ENCODE measurements at places on chromosomes 4 and X.

- no peak for DNase-seq
These were observed 87.1 kb upstream of the INPP4B start for GRCh38 chr4:142933207-142933606.

DNA sequence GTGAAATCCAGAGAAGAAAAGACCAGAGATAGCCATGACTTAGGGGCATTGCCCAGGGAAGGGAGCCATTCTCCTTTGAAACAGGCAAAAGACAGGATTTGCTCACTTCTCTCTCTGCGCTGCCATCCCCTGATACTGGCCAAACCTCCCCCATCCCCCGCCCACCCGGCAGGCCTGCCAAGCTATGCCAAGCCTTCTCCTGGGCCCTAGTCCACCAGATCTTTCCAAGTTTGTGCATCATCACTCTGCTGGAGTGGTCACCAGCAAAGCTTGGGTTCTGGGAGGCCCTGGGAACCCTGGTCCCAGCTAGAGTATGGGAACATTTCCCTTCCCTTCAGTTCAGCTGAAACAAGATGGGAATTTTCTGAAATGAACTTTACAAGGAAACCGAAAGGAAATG lies 18.4 kb downstream of the EFNB1 start:
- DNase-seq = no peak

DNA sequence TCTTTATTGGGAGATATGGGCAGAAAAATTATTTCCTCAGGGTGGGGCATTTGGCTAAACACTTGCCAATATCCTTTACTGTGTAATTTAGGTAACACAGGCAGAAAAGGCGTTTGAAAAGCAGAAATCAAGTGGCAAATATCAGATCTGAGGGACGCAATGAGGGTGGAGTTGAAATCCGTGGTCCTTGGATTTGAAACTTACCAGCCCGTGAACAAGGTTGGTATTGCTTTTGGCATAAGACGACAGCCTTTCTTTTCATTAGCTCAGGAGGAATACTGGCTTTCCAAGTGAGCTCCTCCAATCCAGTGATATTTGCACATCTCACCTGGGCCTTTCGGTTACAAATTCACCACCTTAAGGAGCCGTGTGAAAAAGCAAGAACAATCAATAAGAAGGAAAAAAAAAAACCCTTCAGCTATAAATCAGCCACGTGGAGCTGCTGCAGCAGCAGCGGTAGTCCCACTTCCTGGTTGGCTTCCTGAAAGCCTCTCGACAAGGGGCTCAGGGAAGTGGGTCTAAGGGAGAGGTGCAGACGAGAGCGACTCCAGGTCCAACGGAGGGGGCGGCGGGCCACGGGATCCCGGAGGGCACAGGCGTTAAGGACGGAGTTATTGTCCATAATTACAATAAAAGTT lies 734 bp upstream of the GALNT7 start:
- peak; percentile 33 for DNase-seq

DNA sequence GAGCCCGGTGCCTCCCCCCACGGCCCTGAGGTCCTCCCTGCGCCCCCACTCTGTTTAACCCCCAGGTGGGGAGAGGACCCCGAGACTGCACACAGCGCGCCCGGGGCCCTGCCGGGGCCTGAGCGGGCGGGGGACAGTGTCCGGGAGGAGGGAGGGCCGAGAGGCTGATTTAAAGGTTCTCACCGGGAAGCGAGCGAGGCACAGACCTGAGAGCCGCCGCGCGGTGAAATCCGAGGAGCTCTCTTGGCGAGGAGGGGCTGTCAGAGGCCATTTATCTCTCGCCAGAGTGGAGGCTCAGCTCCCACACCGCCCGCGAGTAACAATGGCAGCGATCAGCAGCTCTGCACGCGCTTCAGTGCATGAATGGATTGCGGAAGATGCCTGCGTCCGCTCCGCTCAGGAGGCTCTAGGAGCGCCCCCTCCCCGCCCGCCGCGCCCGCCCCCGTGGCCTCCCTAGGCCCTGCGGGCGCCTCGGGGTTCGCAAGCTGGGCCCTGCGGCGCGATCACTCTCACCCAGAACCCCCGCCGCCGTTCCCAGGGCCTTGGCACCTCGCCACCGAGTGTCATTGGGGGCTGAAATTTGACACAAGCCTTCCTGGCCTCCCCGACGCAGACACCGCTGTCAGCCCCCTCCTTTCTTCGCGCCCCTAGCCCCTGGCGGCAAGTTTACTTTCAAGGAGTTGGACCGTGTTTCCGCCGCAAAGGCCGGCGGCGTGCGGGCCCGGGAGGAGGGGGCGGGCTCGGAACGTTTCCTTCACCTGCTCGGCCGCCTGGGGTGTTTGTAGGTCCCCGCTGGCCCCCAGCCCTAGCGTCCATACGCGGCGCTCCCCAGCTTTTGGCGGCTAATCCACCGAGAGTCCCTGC lies 48.7 kb upstream of the BCOR start:
- no peak for DNase-seq

GRCh38 chrX:103789004-103789403 lies 12.4 kb downstream of the PLP1 start:
- DNase-seq = no peak

GRCh38 chr4:185204238-185204910 lies 574 bp upstream of the CFAP97 start:
- no peak for DNase-seq

- no peak for DNase-seq
These were observed 30.0 kb upstream of the FGG start for GRCh38 chr4:154642373-154643009.

DNA sequence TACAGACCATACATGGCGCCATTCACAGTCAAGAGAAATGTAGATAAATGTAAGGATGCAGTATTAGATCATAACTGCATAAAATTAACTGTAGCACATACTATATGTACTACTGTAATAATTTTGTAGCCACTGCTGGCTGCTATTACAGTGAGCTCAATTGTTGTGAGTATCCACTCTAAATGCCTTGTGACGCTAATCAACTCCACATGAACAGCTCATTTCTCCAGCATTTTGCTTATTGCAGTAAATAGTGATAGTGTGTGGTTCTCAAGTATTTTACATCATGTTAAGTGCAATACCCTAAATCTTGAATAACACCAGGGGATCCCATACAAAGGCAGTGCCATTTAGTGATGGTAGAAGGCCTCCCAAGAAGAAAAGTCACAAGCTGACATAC lies 21.2 kb downstream of the FGFBP1 start:
- no peak for DNase-seq

DNA sequence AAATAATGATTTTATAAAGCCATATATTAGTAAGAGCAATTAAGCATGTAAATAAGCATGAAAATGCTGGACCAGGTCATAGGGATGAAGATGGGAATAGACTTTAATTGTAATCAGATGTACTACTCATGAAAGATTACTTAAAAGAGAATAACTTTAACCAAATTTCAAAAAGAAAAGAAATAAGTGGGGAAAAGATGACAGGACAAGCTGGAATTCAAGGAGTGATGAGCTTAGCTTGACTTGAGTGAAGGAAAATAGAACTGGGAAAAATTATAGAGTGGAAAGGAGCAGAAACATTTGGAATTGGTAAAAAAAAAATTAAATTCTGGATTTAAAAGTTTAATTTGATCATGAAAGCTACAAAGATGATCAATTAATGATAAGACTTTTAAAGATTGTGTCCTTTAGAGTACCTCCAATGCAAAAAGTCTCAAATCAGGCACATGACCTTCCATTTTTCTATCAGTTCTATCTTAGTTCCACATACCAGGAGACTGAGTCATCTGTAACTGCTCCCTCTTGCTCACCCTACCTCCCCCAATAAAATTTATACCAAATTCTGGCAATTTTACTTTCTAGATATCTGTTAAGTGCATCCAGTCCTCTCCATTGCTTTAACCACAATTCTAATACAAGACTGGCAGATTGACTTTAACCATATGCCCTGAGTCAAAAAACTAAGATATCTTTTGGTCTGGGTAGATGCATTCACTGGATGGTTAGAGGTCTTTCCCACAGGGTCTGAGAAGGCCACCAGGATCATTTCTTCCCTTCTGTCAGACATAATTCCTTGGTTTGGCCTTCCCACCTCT lies 56.4 kb upstream of the SLIT2 start:
- DNase-seq = no peak

- no peak for DNase-seq
These were observed 128.7 kb downstream of the MID1IP1 start for GRCh38 chrX:38929966-38930421.

GRCh38 chr4:53478671-53479456 lies 101.4 kb downstream of the FIP1L1 start:
- DNase-seq = no peak

DNA sequence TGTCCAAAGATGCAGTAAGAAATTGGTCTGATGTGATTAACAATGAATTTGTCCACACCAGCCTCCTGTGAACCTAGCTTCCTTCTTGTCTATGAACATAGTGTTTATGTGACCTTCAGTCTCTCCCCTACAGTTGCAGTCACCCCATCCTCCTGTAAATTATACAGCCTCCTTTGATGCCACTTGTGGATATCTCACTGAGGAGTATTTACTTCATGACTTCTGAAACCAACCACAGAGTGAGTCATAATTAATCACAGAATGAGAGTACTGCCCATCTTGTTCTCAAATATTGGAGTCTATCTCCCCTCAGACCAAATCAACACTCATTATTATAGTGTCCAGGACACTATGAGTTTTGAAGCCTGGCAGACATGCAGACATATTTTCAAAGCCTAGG lies 27.3 kb upstream of the XAGE2 start:
- no peak for DNase-seq

GRCh38 chrX:3250966-3251365 lies 95.5 kb downstream of the MXRA5 start:
- no peak for DNase-seq

- no peak for DNase-seq
These were observed 92.7 kb downstream of the TBL1X start for GRCh38 chrX:9557521-9557920.

DNA sequence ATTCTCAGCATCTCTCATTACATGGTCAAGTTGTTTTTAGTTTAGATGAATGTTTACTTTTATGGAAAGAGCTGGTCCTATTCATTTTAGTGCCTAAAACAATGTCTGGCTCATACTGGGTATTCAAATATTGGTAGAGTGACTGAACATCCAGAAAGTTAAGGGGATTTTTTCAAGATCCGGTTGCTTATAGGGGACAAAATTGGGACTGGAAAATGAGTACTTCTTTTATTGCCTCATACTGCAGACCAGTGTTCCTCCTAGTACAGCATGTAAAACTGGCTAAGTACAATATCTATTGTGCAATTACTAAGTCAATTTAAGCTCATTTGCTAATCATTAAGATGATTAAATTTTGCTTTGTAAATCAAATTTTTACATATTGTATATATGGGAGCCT lies 13.9 kb downstream of the RP2 start:
- no peak for DNase-seq

GRCh38 chr4:88549815-88550214 lies 26.2 kb upstream of the PYURF start:
- no peak for DNase-seq
